Activated CD4-positive, alpha-beta T cell treated with anti-CD3 and anti-CD28 coated beads, Interleukin-2, Interleukin-6, amounts not matched to agents 100 ng/mL and 50 ng/mL, durations not matched to agents 16 hours and 8 hours (primary cell): ENCODE measurements at places on chromosomes 3 and 15.

- no peak for DNase-seq
These were observed 70.8 kb upstream of the PSMD6 start for GRCh38 chr3:64093825-64094712.

DNA sequence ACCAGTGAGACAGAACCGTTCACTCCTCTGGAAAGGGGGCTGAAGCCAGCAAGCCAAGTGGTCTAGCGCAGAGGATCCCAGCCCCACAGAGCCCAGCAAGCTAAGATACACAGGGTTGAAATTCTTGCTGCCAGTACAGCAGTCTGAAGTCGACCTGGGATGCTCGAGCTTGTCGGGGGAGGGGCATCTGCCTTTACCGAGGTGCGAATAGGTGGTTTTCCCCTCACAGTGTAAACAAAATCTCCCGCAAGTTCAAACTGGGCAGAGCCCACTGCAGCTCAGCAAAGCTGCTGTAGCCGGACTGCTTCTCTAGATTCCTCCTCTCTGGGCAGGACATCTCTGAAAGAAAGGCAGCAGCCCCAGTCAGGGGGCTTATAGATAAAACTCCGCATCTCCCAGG lies 11.4 kb downstream of the CEP97 start:
- DNase-seq: no peak

- no peak for DNase-seq
These were observed 13.3 kb upstream of the ZXDC start for GRCh38 chr3:126488886-126489569.

DNA sequence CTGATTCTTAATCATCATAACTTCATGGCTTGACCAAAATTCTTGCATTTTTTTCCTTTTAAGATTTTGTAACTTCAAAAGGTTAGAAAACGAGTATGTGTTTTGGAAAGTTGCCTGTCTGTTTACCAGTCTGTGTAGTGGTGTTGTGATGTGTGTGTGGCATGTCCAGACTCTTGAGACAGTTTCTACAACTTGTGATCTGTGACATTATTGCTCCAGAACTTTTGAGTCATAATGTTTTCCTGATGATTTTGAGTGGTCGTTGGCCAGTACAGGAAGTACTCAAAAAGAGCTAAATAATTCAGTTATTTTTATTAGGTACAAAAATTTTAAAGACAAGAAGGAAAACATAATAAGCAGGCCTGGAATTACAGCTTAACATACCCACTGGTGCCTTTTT lies 229.0 kb upstream of the C2CD4B start:
- no peak for DNase-seq

GRCh38 chr3:141370065-141370533 lies 1.8 kb downstream of the ZBTB38 start:
- DNase-seq: peak; percentile 85
